ENCODE measurements at places on chromosomes 2 and 18. TPM values are rescaled to one million over a fixed set of nuclear protein-coding genes. Genes with fewer than 3 reads are reported as not detected.
A peak's percentile ranks its signal among the peaks of the same experiment; 100 is the strongest.

The RAX gene
- total RNA-seq, result not detected

The SCN7A gene
- 1.8 TPM for total RNA-seq

The ANO7 gene
- 3.3 TPM for total RNA-seq

The RTP5 gene
- total RNA-seq, result not detected

The FAM110C gene
- total RNA-seq, result 2.6 TPM

The TEKT4 gene
- total RNA-seq, result 0.34 TPM

The AOX1 gene
- total RNA-seq, result 6.4 TPM

The DSC2 gene
- 352 TPM for total RNA-seq

The ACTG2 gene
- 4.2 TPM for total RNA-seq

The CD207 gene
- not detected for total RNA-seq

The TRPM8 gene
- total RNA-seq, result 0.60 TPM

DNA sequence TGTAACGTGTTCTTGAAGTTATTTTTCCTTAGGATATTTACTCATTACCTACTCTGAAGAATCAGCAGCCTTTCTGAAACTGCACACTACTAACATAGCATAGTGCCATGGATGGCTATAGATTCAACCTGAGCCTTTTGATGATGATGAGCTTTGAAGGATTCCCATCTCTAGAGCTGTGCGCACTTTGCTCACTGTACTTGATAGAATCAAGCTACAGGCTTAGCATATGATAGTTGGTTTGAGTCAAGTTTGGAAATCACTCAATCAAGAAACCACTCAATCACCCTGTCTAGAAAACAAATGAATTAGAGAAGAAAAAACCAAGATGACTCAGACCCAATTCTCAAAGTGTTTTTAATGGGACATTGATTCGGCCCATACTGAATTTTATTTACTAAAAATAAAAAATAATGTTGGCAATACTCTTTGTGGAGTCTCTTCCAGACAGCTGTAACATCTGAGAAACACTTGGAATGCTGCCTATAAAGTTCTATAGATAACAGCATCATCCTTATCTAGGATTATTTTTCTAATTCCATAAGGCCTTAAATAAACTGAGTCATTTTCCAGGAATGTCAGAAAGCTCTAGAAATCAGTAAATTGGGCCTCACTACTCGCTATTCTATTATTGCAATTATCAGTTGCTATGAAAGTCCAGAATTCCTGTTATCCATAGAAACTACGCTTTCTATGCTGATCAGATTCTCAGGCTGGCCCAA lies 259.0 kb upstream of the ERBB4 start:
- H3K36me3 ChIP-seq, result no peaks in the 10 kb centered on the region
- no peaks in the 10 kb centered on the region for H3K4me1 ChIP-seq
- no peaks in the 10 kb centered on the region for H3K27me3 ChIP-seq
- H3K27ac ChIP-seq, result no peak overlapping the region
- no peak overlapping the region for H3K4me3 ChIP-seq
- no peak for DNase-seq

DNA sequence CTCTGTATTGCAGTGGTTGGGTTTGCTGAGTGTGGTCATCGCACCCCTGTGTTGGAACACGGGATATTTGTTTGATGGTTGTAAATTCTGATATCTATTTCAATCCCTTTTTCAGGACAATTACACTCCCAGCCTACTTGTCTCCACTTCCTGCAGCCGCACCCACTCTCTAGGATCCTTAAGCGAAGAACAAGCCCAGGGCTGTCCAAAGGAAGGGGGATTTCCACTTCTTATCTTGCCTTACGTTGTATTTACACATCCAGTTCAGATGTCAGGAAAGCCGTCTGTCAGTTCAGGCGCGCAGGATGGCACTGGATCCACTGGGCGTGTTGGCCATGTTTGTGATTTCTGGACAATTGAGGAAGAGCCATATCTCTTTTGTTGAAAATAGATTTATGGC lies 834.5 kb upstream of the SALL3 start:
- H3K4me1 ChIP-seq, result no peaks in the 10 kb centered on the region
- no peaks in the 10 kb centered on the region for H3K36me3 ChIP-seq
- no peak overlapping the region for H3K4me3 ChIP-seq
- DNase-seq, result no peak

DNA sequence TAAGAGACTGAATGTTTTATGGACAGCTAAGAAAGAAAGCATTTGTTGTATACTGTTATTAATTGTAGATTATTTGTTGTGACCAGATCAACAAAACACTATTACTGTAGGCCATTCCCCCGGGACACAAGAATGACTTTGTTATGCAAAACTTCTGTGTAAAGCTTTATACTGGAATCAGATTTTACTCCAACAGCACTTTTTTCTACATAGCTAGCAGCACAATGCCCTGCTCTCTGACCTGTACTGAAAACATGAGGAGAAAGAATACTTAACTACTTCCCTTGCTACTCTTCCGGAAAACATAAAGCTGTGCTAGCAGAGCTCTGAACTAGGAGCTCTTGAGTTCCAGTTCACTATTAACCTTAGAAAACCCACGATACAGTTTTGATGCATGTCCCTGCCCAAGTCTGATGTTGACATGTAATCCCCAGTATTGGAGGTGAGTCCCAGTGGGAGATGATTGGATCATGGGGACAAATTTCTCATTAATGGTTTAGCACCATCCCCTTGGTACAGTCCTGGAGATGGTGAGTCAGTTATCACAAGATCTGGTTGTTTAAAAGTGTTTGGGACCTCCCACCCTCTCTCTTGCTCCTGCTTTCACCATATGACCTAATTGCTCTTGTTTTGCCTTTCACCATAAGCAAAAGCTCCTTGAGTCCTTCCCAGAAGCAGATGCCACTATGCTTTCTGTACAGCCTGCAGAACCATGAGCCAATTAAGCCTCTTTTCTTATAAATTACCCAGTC lies 601.1 kb upstream of the PIK3C3 start:
- DNase-seq, result no peak
- H3K27me3 ChIP-seq, result no peaks in the 10 kb centered on the region
- H3K4me1 ChIP-seq, result no peaks in the 10 kb centered on the region
- H3K27ac ChIP-seq, result no peak overlapping the region
- H3K4me3 ChIP-seq, result no peak overlapping the region
- no peaks in the 10 kb centered on the region for H3K36me3 ChIP-seq

DNA sequence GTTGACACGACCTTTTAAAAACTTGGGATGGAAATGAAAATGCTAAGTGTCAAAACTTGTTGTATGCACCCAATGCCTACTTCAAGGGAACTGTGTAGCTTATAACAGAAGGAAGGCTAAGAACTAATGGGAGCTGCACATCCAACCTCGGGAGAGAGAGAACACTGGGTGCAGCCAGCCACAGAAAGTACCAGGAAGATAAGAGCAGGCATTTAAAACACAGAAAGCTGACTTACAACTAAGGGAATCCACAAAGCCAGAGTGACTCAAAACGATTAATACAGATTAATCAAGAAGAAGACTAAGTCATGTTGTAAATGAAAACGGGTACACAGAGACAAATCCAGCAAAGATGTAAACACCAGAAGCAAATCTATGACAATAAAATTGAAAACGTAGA lies 113.4 kb downstream of the HDAC4 start:
- peaks cover 56% of the 10 kb centered on the region for H3K4me1 ChIP-seq
- no peak overlapping the region for H3K27ac ChIP-seq
- H3K27me3 ChIP-seq, result no peaks in the 10 kb centered on the region
- no peaks in the 10 kb centered on the region for H3K36me3 ChIP-seq
- no peak for DNase-seq

DNA sequence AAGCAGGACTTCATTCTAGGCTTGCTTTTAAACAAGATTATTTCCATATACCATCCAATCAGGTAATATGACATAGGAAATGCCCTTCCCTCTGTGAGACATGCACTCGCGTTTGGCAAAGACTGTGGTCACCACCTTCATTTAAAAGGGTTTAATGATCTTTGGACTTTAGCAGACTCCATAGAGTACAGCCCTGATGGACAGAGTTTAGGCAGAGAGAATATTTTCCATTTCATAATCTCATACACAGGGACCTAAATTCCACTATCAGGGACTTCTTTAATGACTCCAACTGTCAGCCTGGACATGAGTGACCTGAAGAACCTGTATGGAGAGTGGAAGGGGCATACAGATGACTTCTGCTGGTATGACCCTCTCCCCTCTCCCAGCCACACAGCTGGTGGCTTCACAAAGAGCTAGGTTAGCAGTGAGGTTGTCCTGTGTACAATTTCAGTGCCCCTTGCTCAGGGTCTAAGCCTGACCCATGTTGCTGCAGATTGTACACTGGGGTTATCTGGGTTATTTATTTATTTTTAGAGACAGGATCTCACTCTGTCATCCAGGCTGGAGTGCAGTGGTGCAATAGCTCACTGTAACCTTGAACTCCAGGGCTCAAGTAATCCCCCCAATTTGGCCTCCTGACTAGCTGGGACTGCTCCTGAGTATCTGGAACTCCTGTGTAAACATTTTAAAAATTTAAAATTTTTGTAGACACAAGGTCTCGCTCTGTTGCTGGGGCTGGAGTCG lies 59.2 kb downstream of the PTPRM start:
- H3K27me3 ChIP-seq, result no peaks in the 10 kb centered on the region
- no peak for DNase-seq
- H3K4me1 ChIP-seq, result no peaks in the 10 kb centered on the region
- H3K27ac ChIP-seq, result no peak overlapping the region

GRCh38 chr2:178069551-178069950 lies 3.0 kb downstream of the PDE11A start:
- peaks cover 53% of the 10 kb centered on the region for H3K27me3 ChIP-seq
- no peak overlapping the region for H3K27ac ChIP-seq
- no peaks in the 10 kb centered on the region for H3K36me3 ChIP-seq
- peaks cover 12% of the 10 kb centered on the region for H3K4me1 ChIP-seq

DNA sequence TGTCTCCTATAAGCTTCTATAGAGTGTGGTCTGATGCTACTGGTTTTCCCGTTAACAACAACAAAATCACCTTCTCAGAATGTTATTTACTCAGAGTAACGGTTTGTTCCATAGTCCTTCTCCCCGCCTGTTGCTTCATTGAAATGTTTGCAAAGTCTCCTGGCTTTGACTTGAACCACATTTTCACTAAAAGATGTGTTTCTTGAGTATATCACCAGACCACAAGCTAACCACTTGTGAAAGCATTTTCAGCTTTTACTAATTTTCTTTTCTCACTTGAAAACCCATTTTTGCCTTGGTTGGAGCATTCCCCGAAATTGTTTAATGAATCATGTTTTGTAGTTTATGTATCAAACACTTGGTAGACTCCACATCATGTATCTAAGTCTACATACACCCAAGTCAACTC lies 121.2 kb downstream of the DPP4 start:
- no peaks in the 10 kb centered on the region for H3K36me3 ChIP-seq
- H3K27me3 ChIP-seq, result peaks cover 16% of the 10 kb centered on the region
- H3K27ac ChIP-seq, result no peak overlapping the region
- H3K4me1 ChIP-seq, result no peaks in the 10 kb centered on the region
- DNase-seq, result no peak

DNA sequence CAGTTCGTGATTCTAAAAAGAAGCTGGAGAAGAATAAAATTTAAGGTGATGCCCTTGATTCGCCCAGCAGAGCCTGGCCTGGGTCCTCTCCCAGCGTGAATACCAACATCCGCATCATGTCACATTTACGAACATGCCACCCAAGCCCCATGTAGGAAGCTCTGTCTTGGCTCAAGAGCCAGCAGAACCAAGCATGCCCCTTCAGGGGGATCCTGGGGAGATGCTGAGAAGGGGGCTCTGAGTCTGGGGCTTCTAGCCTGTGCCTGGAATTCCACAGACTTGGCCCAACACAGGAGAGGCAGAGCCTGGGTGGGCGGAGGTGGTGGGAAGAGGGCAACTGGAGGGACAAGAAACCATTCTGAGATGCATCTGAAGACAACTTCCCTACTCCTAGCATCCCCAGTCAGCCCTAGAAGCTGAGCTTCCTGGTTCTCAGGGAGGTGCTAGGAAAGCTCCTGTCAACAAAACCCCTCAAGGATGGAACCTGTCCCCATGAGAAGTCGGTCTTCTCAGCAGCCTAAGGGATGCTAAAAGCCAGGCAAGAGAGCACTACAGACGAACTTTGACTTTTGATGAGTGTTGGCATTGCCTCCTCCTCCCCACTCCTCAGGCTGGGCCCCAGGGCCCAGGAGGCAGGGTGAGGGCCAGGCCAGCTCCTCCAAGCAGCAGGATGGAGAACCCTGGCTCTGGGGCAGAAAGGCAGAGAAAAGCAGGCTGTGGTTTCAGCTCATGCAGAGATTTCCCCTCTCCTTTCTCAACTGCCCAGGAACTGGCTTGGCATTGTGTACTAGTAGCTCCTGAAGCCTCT lies 57.9 kb downstream of the POLR1A start:
- H3K27me3 ChIP-seq, result no peaks in the 10 kb centered on the region
- DNase-seq, result peak; percentile 56
- no peak overlapping the region for H3K27ac ChIP-seq

DNA sequence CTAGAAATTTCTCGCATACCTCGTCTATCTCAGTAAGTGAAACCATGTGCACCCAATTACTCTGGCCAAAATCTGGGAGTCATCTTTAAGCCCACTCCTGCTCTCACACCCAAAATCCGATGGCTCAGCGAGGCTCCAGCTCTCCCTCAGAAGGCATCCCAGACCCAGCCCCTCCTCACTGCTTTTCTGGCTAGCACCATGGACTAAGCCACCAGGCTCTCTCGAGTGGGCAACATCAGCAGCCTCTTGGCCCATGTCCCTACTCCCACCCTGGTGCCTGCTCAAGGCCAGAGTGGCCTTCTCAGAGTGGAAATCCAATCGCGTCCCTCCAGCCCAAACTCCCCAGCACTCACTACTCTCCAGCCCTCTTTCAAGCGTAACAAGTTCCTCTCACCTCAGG lies 27.2 kb downstream of the TNS1 start:
- H3K36me3 ChIP-seq, result peaks cover 5% of the 10 kb centered on the region
- H3K4me3 ChIP-seq, result no peak overlapping the region
- no peak for DNase-seq
- H3K27me3 ChIP-seq, result peaks cover 4% of the 10 kb centered on the region
- peaks cover 30% of the 10 kb centered on the region for H3K4me1 ChIP-seq
- H3K27ac ChIP-seq, result no peak overlapping the region

DNA sequence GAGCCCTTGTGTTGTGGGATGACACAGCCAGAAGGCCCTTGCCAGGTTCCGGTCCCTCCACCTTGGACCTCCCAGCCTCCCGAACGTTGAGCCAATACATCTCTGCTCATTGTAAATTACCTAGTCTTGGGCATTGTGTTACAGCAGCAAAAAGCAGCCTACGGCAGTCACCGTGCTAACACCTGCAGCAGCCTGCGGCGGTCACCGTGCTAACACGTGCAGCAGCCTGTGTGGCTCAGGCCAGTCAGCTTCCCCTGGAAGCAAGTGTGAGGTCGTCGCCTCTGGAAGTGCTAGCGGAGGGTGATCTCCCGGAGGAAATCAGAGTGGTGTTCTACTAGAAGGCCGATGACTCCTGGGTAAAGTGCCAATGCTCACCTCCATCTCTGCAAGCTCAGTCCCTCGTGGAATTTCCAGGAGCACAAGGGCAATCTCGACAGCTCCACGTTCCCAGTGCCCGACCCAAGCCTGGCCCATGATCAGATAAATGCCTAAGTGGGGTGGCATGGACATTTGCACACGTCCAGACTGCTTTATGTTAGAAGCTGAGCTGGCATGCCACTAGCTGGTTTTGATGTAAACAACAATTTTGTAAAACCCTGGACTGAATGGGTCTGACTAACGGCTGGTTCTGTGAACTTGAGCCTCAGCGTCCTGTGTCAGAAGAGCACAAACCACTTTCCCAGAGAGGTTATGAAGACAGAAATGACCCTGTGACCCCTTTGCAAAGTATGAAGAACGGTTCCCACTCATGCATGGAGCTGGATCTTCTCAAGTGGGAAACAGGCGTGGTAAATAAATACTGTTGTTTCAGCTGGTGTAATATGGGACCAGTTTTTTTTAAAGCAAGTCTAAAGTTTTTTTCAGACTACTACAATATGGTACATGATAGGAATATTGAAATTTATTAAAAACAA lies 11.4 kb upstream of the CNDP1 start:
- no peak overlapping the region for H3K4me3 ChIP-seq
- peaks cover 17% of the 10 kb centered on the region for H3K4me1 ChIP-seq
- peaks cover 51% of the 10 kb centered on the region for H3K36me3 ChIP-seq
- H3K27me3 ChIP-seq, result no peaks in the 10 kb centered on the region
- H3K27ac ChIP-seq, result peak overlapping the region; percentile 48

All from type B pancreatic cell (in vitro differentiated cells).